HFFc6 (cell line): ENCODE measurements at places on chromosomes 13 and 19.

- DNase-seq, result no peak
Observed at GRCh38 chr13:84237143-84237542, 354.9 kb upstream of the SLITRK1 start.

DNA sequence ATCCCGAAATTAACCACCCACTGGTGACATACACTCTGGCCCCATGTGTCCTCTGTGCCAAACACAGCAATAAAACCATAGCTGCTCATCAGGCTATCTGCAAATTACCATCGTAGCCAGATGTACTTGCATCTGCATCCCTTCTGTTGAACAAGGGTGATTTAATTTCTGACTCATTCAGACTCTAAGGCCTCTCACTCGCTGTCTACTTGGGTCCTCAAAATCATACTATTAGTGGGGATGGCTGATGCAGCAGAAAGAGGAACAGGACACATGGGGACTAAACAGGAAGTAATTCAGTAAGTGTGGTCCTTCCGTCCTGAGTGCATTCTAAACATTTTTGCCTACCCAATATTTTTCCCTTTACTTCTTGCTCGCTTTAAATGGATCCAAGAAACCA, 2275.0 kb upstream of the PCDH20 start:
- DNase-seq, result no peak

DNA sequence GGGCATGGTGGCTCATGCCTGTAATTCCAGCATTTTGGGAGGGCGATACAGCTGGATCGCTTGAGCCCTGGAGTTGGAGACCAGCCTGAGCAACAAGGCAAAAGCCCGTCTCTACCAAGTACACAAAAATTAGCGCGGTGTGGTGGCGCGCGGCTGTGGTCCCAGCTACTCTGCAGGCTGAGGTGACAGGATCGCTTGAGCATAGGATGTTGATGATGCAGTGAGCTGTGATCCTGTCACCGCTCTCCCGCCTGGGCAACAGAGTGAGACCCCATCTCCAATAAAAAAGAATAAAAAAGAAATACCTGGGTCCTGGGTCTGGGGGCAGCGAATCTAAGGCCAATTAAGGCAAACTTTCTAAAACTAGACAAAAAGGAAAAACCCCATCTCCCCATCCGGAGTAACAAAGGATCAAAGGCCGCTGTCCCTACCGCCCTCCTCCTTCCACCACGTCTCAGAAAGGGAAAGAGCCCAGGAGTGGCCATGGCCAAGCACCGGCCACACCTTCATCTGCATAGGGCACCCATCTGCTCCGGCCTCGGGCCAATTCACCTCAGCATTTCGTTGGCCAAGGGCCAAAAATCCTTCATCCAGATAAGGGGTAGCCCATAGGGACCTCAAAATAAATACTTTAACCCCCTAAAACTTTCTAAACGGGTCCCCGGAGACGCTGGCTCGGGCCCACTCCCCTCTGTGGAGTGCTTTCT, 851 bp downstream of the ZNF320 start:
- DNase-seq, result no peak

DNA sequence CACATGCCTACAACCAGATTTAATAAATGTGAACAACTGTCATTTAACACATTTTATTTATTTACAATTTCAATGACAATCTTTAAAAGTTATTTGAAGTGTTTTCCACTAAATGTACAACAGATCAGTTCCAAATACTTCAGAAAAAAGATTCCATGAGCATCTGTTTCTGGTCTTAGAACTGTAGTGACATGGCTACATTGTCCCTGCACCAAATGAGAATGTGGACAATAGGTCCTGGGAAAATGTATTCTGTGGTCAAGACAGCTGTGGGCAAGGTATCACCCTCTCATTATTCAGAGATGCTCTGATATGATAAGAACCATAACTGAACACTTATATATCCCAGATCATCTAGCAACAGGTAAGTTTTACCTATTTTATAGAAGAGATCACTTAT, 43.7 kb downstream of the ELF1 start:
- DNase-seq, result no peak

- DNase-seq, result no peak
Observed at GRCh38 chr13:29737061-29737460, 113.4 kb downstream of the UBL3 start.

DNA sequence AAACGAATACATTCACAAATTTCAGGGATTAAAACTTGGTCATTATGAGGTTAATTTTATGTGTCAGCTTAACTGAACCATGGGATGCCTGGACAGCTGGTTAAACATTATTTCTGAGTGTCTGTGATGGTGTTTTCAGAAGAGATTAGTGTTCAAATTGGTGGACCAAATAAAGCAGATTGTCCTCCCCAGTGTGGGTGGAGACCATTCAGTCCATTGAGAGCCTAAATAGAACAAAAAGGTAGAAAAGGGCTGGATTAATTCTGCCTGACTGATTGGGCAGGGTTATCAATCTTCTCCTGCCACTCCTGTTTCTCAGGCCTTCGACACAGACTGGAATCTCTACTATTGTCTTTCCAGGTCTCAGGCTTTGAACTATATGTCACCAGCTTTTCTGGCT, 203.8 kb upstream of the SLITRK6 start:
- DNase-seq, result no peak

GRCh38 chr19:33390101-33390907, 16.8 kb downstream of the CEBPG start:
- no peak for DNase-seq

DNA sequence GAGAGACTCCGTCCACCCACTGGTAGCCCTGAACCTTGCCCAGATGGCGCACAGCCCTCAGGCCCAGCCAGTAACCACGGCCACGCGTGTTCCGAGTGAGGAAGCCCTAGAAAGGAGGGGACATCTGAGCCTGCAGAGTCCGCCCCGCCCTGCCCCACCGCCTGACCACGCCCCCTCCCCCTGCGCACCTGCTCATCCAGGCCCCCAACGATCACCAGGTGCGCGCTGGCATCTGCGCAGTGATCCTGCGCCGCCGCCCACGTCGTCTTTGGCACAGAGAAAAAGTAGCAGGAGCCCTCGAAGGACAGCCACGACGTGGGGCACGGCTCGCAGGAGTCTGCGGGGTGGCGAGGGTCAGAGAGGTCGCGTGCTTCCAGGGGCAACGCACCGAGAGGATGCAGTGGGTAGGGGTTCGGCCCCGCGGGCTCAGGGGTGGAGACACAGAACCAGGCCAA, 2.1 kb downstream of the CLEC4G start:
- DNase-seq, result no peak

DNA sequence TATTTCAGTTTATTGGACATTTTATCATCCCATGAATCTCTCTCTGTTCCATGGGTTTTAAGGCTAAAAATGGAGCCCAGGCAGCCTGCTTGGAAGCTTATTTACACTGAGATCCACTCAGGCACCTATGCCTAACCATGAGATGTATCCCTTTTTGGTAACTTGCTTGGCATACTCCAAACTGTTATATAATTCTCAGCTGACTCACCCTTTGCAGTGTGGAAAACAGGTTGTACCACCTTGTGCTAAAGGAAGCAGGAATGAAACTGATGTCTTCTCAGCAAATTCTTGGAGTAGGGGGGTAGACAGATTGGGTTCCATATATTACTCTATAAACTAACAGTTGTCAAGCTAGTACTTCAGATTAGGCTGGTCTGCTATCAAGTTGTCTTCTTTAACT, 483.6 kb downstream of the KLF5 start:
- no peak for DNase-seq

GRCh38 chr13:103839460-103839859, 773.2 kb upstream of the SLC10A2 start:
- no peak for DNase-seq

DNA sequence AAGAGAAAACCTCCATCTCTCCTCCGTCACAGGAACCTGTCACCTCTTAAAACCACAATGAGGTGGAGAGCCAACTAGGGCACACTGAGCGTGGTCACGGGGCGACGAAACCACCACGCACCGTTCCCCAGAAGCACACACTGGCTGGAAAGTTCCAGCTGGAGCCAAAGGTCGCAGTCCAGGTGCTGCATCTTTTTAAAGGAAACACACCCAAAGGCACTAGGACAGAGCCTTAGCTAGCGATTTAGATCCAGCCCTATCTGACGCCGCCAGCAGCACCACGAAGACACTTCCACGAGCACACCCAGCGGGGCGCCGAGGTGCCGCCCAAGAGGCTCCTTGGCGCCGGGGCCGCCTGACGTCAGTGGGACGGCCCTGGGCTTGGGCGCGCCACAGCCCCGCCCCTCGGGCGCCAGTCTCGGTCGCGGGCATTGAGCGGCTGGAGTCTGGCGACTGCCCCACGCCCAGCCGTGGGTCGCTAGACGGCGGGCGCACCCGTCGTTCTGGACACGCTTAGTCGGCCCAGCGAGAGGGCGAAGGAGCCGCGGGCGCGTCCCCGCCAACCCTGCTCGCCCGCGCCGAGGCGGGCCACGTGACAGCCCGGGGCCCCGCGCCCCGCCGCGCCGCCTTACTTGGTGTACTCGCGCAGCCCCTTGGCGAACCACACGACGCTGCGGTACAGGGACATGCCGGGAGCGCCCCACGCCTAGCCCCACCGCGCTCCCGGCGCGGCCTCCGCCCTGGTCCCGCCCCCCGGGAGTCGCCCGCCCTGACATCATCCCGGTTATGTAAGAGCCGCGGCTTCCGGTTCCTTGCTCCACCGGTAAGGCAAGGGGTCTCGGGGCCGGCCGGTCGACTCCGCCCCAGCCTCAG, at the start of gene DHRS12:
Gene DHRS12, minus strand, starts transcription at position 742 of the 873 bp plus-strand sequence. CDS start 4,504 bp downstream, outside the sequence.
- peak; percentile 55 for DNase-seq

DNA sequence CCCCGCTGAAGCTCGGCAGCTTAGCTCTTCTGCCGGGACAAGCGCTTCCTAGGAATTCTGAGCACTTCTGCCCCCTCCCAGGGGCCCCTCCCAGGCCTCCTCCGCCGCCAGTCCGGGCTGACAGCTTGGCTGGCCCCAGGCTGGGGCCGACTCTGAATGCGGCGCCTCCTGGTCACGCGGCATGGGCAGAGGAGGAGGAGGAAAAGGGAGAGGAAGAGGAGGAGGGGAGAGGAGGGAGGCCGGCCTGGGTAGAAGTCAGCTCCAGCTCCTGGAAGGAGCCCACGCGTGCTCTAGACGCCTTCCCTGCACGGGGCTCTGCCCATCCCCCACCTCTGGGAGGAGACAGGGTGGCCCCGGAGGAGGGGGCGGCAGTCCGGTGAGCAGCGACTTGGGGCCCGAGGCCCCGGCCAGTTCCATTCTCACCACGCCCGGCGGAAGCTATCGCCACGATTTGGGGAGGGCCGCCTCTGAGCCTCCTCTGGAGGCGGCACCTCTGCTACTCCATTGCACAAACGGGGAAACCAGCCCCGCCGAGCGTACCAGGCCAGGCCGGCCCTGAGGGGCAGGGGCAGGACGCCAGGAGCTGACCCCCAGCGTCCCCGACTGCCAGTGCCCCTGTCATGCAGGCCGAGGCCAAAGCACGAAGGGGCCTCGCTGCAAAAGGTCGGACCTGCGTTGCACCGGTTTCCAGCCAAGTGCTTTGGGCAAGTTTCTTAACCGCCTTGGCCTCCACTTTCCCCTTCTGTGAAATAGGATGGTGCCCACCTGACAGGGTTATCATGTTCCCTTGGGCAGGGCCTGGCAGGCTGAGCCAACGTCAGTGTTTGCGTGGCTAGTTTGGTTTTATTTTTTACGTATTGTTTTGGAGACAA, 31.6 kb downstream of the CCNE1 start:
- no peak for DNase-seq

- DNase-seq, result no peak
Observed at GRCh38 chr19:50912727-50913716, 1.8 kb upstream of the KLK4 start.

DNA sequence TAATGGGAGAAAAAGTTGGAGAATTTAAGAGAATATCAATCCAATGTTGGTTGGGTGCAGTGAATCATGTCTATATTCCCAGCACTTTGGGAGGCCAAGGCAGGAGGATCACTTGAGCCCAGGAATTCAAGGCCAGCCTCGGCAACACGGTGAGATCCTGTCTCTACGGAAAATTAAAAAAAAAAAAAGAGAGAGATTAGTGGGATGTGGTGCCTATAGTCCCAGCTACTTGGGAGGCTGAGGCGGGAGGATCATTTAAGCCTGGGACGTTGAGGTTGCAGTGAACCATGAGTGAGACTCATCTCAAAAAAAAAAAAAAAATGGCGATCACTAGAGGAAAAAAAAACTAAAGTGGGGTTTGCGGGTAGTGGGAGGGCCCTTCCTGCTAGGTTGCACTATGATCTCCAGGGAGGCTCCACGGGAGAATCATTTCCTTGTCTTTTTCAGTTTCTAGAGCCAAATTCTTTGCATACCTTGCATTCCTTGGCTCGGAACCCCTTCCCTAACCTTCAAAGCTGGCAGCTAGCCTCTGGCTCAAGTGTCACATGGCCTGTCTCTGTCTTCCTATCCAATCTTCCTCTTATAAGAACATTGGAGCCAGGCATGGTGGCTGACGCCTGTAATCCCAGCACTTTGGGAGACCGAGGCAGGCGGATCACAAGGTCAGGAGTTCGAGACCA, 5.8 kb upstream of the ERCC2 start:
- peak; percentile 92 for DNase-seq

DNA sequence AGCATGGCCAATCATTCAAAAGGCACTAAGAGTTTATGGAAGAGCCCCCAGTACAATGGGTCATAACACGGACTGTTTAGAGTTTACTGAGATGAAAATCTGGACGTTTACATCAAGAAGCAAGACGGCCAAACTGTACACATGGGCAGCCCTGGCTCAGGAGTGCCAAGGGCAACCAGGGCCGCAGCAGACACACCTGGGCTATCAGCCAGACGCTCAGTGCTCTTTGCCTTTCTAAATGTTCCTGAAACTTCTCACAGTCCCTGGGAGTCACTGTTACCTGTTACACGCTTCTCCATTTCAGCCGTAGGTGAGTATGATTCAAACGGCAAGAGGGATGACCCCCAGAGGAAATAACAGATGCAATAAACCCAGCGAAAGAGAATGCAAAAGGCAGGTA, 64.5 kb downstream of the ABCC4 start:
- DNase-seq, result no peak

DNA sequence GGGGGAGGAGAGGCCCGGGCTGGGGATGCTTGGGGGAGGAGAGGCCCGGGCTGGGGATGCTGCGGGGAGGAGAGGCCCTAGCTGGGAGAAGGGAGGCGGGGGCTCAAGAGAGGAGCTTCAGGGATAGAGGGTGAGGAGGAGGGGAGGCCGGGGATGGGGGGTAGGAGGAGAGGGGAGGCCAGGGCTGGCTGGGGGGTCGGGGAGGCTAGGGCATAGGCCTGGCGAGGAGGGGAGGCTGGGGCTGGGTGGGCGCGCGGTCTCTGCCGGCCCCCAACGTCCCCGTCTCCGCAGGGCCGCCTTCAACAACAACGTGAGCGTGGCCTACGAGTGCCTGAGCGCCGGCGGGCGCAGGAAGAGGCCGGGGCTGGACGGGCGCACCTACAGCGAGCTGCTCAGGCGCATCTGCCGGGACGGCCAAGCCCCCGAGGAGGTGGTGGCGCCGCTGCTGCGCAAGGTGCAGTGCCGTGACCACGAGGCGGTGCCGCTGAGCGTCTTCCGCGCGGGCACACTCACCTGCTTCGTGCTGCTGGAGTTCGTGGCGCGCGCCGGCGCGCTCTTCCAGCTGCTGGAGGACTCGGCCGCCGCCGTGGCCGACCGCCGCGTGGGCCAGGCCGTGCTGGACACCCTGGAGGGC, 11.4 kb downstream of the TPGS1 start:
- DNase-seq, result no peak

- DNase-seq, result no peak
Observed at GRCh38 chr13:75963302-75963701, 327.2 kb downstream of the LMO7 start.

GRCh38 chr13:37407156-37407555, 191.4 kb downstream of the POSTN start:
- peak; percentile 4 for DNase-seq

GRCh38 chr13:25869941-25870340, 181.9 kb downstream of the SHISA2 start:
- no peak for DNase-seq
